T-helper 2 cell treated with Interferon-gamma antibody and Interleukin-4, amounts not matched to agents 5 μg/mL and 100 μg/mL, for 36 hours (primary cell): ENCODE measurements at places on chromosomes 3 and 15.
A peak's percentile ranks its signal among the peaks of the same experiment; 100 is the strongest.

DNA sequence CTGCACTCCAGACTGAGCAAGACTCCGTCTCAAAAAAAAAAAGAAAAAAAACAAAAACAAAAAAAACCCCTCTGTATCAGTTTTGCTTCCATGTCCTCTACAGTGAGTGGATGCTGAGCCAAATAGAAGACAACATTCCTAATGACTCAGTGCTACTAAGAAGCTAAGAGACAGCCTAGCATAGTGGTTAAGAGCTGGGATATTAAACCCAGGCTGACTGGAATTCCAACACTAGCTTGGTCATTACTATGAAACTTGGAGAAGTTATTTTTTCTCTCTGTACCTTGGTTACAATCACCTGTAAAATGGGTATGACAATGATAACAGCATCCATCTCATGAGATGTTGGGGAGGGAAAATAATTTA is 60.9 kb upstream of the PYGO1 start:
- DNase-seq, result no peak

GRCh38 chr15:52414936-52415335 is 113.7 kb downstream of the MYO5A start:
- DNase-seq, result no peak

GRCh38 chr3:61848885-61849284 is 287.5 kb downstream of the PTPRG start:
- no peak for DNase-seq

DNA sequence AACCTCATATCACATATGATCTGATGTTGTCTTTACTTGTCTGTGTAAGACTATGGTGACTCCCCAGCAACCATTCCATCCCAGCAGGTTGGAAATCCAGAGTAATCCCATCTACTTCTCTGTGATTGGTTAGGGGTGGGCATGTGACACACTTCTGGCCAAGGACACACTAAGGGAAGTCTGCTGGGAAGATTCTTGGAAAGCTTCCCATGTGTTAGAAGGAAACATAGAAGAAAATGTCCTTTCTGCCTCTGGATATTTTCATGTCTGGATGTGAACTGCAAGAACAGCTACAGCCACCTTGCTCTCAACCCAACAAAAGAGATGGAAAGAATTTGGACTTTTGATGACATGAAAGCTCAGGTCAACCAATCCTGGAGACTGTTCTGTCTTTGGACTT is 2.6 kb upstream of the UBE2Q2 start:
- no peak for DNase-seq

GRCh38 chr3:17579289-17580031 is 163.0 kb downstream of the TBC1D5 start:
- DNase-seq, result peak; percentile 12

DNA sequence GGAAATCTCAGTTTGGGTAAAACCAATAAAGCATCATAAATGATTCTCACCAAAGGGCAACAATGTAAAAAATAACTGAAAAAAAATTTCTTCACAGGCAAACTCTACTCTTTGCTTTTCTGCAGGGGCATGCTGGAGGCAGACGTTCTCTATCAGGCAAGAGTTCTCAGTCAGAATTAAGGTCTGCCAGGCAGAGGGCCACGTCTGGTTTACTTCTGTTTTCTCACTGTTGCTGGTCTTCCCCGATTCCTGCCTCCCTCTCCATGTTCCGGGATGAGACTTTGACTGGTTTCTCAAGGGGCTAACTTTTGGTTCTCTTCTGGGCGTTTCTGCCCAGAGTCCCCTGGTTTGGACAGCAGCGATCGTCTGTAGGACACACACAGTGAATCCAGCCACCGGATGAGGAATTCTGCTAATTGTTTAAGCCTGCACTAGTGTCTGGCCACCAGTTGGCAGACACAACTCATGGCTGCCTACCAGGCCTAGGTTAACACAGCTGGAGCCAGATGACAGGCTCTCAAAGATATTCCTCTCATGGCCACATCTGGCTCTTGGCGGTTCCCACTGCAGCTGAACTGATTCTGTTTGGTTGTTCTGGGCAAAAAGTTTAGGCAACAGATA is 273.1 kb downstream of the FOXP1 start:
- no peak for DNase-seq

GRCh38 chr15:100856867-100857266 is 22.8 kb upstream of the ALDH1A3 start:
- DNase-seq, result no peak

- DNase-seq, result no peak
These were observed 9.8 kb downstream of the MUC13 start for GRCh38 chr3:124924741-124925140.

DNA sequence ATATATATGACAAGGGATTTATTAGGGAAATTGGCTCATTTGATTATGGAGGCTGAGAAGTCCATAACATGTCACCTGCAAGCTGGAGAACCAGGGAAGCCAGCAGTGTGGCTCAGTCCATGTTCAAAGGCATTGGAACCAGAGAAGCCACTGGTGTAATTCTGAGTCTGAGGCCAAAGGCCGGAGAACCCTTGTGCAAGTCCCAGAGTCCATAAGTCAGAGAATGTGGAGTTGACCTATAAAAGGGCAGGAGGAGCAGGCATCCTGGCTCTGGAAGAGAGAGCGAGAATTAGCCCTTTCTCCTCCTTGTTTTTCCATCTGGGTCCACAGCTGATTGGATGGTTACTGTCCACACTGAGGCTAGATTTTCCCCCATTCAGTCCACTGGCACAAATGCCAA is 319.8 kb downstream of the IGSF11 start:
- DNase-seq, result no peak

DNA sequence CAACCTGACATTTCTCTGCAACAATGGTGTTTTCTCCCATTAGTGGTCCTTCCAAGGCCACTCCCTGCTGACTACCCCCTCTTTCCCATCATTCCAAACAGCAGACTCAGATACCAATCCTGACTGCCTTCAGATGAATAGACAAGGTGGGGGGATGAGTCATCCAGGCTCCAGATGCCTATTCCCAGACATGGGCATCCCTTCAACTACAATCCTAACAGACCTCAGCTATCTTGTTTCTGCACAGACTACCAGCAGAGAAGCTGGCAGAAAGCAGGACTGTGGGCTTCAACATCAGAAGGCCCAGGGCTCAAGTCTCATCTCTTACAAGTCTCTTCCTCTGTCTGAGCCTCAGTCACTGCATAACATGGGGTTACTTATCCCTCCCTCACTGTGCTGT is 2.2 kb downstream of the RBP1 start:
- no peak for DNase-seq

DNA sequence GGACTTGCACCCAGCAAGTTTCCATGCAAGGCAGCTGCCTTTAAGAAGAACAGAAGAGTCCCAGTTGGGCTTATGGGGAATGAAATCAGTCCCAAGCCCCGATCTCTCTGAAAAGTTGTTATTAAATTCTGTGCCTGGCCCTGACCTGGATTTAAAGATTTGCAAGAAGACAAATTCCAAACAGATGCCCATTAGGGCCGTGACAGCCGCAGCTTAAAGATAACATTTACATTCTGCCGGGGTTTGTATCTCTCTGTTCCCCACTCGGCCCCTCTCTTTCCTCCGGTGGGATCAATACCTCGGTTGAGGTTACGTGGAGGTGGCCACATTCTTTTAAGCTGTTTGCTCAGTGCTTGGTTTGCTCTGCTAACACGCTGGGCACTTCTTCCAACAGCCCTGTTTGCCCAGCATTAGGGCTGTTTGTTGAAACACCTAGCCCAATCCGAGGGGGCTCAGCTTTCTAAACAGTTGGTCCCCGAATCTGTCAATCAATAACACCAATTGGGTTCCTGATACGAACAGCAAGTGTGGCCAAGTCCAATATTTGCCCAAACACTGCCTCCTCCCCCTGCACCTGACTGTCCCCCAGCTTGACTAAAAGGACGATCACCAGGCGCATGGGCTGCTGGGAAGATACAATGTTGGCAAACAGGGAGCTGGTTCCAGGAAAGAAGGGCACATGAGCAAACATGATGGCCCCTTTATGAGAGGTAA is 108.6 kb downstream of the RPLP1 start:
- no peak for DNase-seq

- DNase-seq, result no peak
These were observed 29.2 kb downstream of the SENP8 start for GRCh38 chr15:72147418-72147817.

GRCh38 chr15:64310036-64310435 is 45.9 kb downstream of the CSNK1G1 start:
- no peak for DNase-seq

DNA sequence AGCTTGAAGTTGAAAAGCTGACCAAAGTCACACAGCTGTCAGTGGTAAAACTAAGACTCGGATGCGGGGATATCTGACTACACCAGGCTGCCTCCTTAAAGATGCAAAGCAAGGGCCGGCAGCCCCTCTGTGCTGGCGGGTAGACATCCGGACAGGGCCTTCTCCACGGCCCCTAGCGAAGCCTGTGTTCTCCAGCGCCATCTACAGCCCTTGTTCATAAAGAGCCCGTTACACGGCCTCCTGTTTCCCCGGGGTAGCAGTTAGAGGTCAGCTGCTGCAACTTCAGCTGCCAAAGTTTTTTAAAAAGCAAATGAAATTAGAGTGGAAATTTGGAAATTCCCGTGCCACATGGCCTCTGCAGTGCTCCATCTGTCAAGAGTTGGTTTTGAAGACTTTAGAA is 383.0 kb downstream of the TBL1XR1 start:
- DNase-seq, result peak; percentile 6

DNA sequence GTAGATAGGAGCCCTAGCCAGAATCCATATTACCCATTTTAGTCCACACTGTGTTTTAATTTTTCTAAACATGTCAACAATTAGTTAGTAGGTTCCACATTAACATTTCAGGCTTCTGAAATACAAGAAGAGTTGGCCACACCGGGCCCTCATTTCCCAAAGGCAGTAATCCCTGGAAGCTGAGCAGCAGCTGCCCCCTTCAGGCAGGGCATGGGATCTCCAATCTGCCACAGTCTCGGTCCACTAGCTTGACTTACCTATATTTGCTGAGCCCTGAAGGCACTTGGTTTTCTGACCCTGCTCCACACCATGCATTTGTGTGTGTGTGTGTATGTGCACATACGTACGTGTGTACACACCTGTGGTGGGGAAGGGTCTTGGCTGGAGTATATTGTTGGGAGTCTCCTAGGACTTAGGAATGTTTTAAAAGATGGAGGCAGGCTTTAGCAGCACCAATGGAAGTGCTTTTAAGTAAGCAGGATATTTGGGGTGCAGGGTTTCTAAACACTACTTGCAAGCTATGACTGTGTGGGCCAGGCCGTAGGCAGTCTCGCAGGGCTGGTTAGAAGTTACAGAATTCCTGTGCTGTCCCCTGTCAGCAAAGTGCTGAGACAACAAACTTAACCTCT is 71.2 kb upstream of the SOX14 start:
- no peak for DNase-seq

DNA sequence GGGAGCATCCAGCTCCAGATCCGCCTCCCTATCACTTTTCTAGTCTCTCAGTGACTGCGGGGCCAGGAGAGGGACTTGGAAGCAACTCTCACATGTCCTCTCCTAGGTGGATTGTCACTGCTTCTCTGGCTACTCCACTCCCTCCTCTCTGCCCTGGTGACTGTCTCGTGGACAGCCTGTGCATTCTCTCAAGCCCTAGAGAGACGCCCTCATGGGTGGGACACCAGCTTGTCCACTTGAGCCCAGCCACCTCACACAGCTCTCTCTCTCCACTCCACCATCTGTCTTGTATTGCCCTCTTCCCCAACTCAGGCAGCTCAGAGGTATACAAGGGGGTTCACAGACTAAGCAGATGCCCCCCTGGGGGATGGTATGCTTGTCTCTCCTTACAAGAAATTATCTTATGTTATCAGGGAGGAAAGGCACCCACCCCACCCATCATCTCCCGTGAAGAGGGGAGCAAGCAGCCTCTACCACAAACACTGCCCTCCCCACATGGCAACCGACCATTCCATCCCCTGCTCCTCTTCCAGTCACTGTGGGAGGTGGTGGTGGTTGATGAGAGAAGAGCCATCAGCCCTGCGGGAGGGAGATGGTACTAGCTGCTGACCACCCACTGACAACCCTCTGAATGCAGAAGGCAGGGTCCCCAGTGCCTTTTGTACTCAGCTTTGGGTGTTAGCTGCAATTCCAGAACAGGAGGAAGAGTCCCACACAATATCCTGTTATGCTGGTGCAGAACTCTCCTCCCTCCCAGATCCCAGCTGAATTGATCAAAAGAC is 15.5 kb upstream of the LOXL1 start:
- no peak for DNase-seq

- no peak for DNase-seq
These were observed 266.8 kb downstream of the ABHD5 start for GRCh38 chr3:43957553-43957952.

DNA sequence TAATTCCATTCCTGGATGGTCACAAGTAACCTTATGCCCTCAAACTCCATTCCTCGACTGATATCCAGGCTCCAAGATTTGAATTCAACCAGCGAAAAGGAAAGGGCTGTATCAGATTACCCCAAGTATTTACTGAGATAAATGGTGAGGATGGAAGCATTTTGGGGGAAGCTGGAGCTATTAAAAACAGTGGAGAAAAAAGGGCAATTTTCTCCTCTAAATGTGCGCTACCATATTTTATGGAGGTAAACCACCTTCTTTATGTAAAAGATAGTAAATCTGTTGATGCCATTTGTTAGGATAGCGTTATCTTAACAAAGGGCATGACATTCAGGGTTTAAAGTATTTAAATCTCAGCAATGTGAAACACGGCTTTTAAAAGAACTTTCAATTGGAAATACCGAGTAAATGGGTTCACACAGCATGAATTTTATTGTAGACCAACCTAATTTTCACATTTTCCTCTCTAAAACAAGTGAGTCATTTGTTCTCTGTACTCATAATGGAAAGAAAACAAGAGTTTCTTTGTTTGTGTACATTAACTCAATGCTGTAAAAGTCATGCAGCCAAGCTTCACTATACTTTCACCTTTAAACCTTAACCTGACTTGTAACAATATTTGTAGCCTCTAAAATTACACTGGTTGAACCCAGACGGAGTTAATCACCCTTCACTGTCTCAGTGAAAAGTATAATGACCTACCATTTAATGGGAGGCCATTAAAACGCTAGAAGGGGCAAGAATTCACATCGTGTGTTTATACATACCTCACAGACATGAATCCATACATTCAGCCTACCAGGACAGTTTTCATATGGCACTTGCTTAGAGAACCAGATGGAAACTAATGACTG is 773.4 kb downstream of the ROBO1 start:
- DNase-seq, result no peak

DNA sequence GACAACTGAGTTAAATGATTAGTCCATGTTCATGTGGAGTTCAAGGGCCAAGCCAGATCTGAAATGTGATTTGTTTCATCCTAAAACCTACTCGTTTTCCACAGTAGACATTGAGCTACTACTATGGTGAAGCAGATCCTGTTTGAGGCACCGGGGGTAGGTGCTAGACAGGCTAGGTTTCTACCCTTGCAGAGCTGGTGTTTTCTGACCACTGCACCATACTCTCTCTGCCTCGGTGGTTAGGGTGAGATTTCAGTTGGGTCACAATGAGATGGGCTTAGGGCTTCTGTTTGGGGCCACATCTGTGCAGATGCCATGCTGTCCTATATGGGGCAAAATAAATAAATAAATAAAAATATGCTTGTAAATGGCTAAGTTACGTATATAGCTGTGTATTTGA is 99.3 kb downstream of the OXNAD1 start:
- no peak for DNase-seq

GRCh38 chr3:52396011-52396906 is 48.6 kb downstream of the SEMA3G start:
- no peak for DNase-seq
